Occipital lobe (tissue), 3 donors: ENCODE measurements at places on chromosomes 16 and 17.

DNA sequence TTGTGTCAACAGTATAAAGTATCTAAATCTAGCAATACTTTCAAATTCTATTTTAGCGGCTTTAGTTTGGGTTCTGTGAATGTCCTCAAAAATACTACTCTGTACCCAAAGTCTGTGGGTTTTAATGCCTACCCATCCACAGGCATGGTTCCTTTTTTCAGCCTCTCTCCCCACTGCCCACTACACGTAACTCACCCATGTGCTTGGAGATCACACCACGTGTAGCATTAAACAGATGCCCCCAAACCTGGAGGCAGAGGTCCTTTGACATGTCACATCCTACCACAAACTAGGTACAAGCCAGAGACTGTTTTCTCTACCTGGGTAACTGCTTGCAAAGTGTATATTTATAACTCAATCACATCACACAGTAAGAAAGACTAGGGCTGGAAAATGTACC is 5.4 kb downstream of the DYNC1LI2 start:
- no peak for DNase-seq

DNA sequence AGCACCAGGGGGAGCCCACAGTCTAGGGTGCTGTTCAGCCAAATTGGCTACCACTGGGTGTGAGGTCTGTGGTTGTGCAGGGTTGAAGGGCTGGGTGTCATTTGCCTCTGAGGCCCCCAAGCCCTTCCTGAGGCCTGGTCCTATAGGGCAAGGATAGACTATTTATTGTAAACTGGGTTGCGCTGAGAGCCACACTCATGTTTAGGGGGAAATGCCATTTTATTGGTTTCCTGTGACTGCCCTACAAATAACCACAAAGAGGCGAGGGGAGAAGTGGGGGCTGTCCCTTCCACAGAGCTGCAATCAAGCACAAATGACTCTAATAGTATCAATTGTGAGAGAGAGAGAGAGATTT is 3.6 kb upstream of the ZCCHC14 start:
- no peak for DNase-seq

GRCh38 chr16:15396948-15397594 is 1.5 kb downstream of the MPV17L start:
- no peak for DNase-seq

DNA sequence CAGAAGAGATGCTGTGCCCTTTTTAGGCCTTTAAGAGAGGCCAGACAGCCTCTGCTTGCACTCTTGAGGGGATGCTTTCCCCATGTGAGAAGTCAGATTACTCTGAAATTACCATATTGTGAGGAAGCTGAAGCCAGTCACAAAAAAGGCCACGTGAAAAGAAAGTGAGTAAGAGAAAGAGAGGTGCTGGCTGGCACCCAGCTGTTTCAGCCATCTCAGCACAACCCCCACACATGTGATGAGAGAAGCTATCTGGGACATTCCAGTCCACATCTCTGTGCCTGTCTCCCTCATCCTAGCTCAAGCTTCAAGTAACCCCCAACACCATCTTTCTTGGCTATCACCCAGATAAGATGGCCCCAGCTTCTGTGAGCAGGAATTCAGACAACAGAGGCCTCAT is 131.4 kb downstream of the HS3ST2 start:
- peak; percentile 41 for DNase-seq

GRCh38 chr17:82689077-82689476 is 9.4 kb downstream of the RAB40B start:
- no peak for DNase-seq

GRCh38 chr17:61875285-61875684 is 12.0 kb upstream of the BRIP1 start:
- DNase-seq: no peak

DNA sequence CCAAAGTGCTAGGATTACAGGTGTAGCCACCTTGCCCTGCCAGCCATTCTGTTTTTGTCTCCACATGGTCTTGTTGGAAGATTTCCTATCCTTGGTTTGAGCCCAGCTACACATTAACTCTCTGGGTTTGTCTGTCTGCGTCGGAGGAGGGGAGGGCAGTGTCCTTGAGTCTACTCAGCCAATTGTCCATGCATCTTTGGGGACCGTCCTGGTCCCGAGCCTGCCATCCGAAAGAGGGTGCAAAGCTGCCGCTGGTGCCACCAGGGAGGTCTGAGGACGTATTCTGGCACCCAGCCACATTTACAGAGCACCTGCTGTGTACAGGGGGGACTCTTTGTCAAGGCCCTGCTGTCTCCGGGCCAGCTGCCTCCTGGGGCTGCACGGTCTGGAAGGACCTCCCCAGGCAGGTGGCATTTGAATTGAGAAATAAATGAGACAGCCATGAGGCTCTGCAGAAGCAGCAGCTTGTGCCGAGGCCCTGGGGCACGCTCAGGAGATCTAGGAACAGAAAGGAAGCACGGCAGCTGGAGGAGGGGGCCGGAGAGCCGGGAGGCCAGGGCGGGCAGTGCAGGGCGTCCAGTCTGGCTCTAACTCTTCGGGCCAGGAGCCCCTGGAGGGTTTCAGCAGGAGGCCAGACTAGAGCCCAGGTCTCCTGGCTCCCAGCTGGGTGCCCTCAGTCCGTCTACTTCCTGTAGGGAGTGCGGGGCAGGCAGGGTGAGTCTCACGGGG is 1.5 kb downstream of the CYBA start:
- no peak for DNase-seq

- DNase-seq: no peak
Observed at GRCh38 chr17:83109793-83110645, 30.6 kb downstream of the METRNL start.

DNA sequence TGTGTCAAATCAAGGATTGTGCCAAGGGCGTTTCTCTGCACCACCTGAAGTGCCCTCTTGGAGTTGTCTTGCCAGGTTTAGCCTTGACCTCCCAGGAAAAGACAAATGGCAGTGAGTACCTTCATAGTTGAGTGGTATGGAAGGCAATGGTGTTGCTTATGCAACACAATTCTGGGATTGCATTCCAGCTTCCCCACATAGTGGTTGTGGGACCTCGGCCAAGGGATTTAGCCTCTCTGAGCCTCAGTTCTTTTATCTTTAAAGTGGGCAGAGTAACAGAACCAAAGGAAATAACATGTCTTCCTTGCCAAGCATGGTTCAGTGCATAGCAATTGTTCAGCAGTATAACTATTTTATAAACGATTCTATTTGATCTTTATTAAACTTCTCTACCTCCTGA is 49.4 kb downstream of the CCDC42 start:
- no peak for DNase-seq

DNA sequence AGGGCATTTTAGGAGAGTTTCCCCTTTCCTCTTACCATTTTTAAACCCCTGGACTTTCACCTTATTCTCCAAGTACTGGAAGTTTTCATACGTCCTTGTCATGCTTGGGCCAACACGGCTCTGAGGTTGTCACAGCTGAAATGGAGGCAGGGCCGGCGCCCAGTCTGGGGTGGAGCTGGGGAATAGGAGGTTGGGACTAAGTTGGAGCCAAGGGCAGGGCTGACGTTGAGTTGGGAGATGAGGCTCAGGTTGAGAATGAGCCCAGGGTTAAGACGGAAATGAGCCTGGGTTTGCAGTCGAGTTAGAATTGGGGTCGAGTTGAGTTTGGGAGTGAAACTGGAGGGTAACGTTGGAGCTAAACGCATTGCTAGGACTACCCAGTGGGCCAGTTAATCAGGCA is 1.3 kb downstream of the CLEC10A start:
- no peak for DNase-seq

GRCh38 chr16:4386451-4386805 is 14.8 kb downstream of the VASN start:
- DNase-seq: no peak

DNA sequence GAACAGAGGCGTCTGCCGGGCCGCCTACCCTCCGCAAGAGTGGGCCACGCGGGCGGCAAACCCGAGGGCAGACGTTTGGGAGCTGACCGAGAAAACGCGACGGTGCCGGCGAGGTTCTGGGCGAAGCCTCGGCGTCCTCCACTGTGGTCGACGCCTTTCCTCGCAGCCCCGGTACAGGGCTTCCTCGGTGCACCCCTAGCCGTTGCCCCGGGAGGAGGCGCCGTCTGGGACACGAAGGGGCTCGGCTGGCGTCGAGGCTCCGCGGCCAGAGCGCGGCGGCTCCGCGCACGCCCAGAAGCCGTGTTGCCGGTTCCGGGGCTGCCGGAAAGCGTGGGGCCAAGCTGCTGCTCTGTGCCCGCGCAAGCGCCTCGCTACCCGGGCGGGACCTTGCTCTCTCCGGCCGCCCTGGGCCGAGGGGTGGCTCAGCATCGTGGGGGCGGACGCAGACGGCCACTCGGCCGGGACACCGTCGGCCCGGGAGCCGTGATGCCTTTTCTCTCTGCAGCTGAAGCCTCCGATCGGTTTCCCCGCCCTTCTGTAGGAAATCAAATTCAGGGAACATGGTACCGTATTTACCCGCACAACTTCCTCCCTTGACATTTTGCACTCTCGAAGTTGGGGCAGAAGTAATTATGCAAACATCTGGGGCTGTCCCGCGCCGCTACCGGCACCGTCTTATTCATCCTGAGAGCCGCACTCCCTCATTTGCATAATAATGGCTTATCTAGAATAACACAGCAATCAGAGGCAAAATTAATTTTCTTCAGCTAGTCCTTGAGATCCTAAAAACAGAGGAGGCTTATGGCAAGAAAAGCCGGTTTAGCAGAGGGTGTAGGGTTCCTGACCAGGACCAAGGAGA is 7.3 kb upstream of the CBX8 start:
- no peak for DNase-seq

GRCh38 chr16:17257426-17258023 is 213.2 kb downstream of the XYLT1 start:
- DNase-seq: no peak

GRCh38 chr17:66647391-66647983 is 187.4 kb upstream of the CACNG5 start:
- DNase-seq: no peak

GRCh38 chr16:70576431-70577255 is 53.0 kb downstream of the SF3B3 start:
- no peak for DNase-seq
